Stomach (tissue), 19 donors: ENCODE measurements at places on chromosomes 16 and 17. TPM values are rescaled to one million over a fixed set of nuclear protein-coding genes. Genes with fewer than 3 reads are reported as not detected.

GRCh38 chr16:84550096-84550495 is 45.6 kb upstream of the MEAK7 start:
- no peak for DNase-seq

GRCh38 chr17:63185420-63185819 is 219.4 kb downstream of the TANC2 start:
- DNase-seq: no peak

GRCh38 chr17:27486741-27487140 is 30.5 kb downstream of the KSR1 start:
- DNase-seq: no peak

DNA sequence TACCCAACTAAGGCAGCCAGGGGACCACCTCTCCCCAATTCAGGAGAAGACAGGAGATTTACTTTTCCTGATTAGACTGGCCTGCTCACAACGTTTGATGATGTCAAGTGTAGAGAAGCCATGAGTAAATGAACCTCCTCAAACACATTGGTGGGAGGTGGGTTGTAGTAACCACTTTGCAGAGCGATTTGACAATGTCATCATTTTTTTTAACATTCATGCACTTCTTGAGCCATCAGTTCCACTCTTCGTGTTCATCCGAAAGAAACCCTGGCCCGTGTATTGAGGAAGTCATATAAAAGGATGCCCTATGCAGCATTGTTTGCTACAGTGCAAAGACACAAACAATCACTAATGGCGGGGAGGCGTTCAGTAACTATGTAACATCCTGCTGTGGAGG is 5.5 kb upstream of the KRT19 start:
- no peak for DNase-seq

- DNase-seq: peak; percentile 88
Observed at GRCh38 chr17:77319211-77320043, 178.7 kb downstream of the SEC14L1 start.

DNA sequence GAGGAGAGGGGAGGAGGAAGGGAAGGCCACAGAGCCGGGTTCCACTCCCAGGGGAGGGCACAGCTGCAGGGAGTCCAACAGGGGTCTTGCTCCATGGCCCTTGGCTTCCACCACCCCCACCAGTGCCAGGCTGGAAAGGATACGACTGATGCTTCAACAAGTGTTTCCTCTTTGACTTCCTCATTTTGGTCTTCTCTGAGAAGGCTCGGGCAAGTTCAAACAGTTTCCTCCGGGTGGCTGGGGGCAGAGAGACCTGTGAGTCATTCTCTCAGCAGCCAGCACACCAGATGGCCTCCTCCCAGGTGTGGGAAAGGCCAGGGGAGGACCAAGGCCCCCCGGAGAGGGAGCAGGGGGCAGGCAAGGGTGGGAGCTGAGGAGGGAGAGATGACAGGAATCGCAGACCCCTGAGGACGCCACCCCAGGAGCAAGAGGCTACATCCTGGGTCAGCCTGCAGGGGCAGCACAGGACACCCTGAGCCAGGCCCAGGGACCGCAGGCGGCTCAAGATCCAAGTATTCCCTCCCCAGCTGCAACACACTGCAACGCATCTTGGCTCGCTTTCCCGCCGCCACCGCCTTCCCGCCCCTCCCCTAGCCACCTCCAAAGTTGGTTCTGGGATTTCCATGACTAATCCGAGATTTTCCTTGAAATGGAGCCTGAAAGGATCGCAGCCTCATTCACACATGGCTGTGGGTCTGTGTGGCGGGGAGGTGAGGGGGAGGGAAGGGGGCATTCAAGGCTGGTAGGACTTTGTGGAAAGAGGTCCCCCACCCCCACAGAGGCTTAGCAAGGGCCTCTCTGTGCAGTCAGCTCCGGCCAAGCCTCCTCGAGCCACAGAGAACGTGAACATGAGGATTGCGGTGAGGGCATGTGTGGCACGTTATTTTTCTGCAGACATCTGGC is 18.4 kb upstream of the MRPS23 start:
- peak; percentile 43 for DNase-seq

- no peak for DNase-seq
Observed at GRCh38 chr16:86522634-86523033, 12.3 kb downstream of the FOXF1 start.

DNA sequence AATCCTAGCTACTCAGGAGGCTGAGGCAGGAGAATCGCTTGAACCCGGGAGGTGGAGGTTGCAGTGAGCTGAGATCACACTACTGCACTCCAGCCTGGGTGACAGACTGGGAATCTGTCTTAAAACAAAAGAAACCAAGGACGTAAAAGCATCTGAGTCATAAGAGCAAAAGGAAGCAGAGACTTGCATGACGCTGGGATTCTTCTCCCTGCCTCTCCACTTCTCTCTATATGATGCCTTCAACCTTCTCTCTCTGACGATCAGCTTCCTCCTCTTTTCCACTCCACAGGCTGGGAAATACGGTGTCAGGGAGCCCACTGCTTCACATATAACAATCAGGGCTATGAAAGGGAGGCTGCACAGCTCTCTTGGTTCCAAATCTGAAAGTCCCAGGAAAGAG is 43.2 kb upstream of the CCL1 start:
- no peak for DNase-seq

DNA sequence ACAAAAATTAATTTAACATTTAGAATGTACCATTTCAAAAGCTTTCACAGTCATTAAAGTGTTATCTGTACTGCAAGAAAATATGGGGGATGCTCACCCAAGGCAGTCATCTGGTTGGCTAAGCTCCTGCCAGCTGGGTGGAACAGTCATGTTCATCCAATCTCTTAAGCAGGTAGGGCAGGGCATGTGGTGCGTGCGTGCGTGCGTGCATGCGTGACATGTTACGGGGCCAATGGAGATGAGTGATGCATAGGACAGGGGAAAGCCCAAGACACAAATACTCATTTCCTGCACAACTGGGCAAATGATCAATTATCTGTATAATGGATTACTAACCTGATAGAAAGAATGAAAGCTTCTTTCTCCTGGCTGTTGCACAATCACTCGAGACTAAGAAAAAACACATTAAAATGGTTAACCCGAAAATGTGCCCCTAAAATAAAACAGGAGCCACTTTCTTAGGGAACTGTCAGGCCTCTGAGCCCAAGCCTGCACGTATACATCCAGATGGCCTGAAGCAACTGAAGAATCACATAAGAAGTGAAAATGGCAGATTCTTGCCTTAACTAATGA is 104.4 kb downstream of the MYO1D start:
- no peak for DNase-seq

- no peak for DNase-seq
Observed at GRCh38 chr17:17565471-17566339, 25.8 kb downstream of the PEMT start.

GRCh38 chr17:69560987-69561441 is 146.5 kb downstream of the MAP2K6 start:
- DNase-seq: no peak

GRCh38 chr16:25040543-25040942 is 25.4 kb upstream of the ARHGAP17 start:
- no peak for DNase-seq

DNA sequence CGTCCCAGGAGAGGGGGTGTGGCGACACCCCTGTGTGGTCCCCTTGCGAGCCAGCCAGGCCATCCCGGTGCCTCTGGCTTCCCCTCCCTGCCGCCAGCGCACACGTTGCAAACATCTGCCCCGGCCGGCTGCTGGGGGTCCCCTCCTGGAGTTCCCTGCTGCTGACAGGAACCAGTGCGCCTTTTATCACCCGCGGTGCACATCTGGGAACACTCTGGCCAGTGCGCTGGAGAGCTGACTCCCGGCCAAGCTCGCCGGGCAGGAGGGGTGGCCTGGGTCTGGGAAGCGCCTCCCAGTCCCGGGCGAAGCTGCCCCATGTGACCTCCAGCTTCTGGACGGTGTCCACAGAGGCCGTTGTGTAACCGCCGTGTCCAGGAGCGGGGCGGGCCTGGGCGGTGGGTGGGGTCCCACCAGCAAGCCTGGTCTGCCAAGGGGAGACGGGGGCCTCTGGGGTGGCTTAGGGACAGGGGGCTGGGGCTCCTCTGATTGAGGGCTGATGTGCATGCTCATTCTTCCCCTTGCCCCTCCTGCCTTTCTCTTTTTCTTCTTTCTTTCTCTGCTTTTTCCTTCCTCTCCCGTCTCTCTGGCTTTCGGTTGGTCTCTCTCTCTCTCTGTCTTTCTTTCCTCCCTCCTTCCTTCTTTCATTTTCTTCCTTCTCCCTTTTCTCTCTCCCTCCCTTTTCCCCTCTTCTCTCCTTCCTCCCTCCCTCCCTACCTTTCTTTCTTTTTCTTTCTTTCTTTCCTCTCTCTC is 25.2 kb upstream of the CIBAR2 start:
- peak; percentile 93 for DNase-seq

GRCh38 chr17:63610854-63611253 is 10.2 kb downstream of the TACO1 start:
- no peak for DNase-seq

- peak; percentile 82 for DNase-seq
Observed at GRCh38 chr16:17312094-17312710, 158.6 kb downstream of the XYLT1 start.

- no peak for DNase-seq
Observed at GRCh38 chr17:81440051-81440471, 44.8 kb downstream of the BAHCC1 start.

DNA sequence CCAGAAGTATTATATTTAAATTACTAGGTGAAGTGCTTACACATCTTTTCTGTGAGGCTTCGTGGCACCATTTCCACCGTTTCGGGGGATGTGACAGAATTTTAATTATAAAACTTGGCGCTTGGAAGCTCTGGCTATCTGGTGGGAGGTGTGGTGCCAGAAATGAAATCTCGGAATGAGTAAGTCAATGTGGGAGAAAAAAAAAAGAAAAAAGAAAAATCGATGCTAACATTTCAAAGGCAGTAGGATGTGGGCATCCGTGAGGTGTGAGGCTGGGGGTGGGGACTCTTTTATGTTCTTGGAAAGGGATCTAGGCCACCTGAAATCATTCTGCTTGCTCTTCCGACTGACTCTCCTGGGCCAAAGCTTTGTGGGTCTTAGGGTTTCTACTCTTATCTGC is 21.9 kb downstream of the CPPED1 start:
- no peak for DNase-seq

- DNase-seq: no peak
Observed at GRCh38 chr17:15233971-15234370, 31.2 kb downstream of the PMP22 start.

GRCh38 chr17:12961655-12962054 is 56.2 kb downstream of the ELAC2 start:
- DNase-seq: no peak

- DNase-seq: no peak
Observed at GRCh38 chr16:79107301-79107700, 493.2 kb downstream of the MAF start.

- DNase-seq: no peak
Observed at GRCh38 chr16:79449900-79450299, 150.6 kb downstream of the MAF start.

DNA sequence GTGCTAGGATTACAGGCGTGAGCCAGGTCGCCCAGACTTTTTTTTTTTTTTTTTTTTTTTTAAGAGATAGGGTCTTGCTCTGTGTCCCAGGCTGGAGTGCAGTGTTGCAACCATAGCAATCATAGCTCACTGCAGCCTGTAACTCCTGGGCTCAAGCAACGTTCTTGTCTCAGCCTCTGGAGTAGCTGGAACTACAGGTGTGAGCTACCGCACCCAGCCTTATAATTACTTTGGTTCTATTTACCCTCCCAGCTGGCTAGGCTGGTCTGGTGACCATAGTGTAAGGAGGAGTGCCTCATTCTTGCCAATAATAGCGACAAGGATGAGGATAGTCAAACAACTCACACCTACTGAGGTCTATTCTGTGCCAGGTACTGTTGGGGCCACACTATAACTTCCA is 39.6 kb upstream of the USP7 start:
- DNase-seq: peak; percentile 86

GRCh38 chr16:20844588-20844987 is 38.3 kb downstream of the REXO5 start:
- no peak for DNase-seq

DNA sequence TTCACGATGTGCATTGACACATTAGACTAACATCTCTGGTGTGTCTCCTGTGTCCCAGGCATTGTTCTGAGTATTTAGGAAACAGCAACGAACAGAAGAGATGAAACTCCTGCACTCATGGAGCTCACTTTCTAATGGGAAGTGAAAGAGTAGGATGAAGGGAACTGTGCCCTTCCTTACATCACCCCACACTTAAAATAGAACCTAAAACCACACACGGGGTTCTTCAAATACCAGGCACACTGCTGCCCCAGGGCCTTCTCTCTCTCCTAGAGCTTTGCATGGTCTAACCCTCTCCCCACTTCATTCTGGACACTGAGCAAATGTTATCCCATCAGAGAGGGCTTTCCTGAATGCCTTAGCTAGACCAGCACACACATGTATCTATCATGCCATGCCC is 33.7 kb downstream of the TRIM25 start:
- DNase-seq: no peak

Gene TNFRSF17
- 2.0 TPM for polyA plus RNA-seq

Gene CD300A
- polyA plus RNA-seq: 2.7 TPM

Gene CCT6B
- 0.56 TPM for polyA plus RNA-seq

Gene ZNF213
- 6.7 TPM for polyA plus RNA-seq

Gene ITGB4
- polyA plus RNA-seq: 66.1 TPM

Gene FZD2
- polyA plus RNA-seq: 0.75 TPM

Gene ITGAL
- 4.3 TPM for polyA plus RNA-seq

Gene WSB1
- 34.1 TPM for polyA plus RNA-seq

Gene SLC5A10
- polyA plus RNA-seq: 0.46 TPM

Gene FOXF1
- 17.7 TPM for polyA plus RNA-seq

Gene RAMP2
- 20.0 TPM for polyA plus RNA-seq

Gene PGAP3
- polyA plus RNA-seq: 21.5 TPM

Gene HOXB5
- 2.7 TPM for polyA plus RNA-seq

Gene DPEP1
- polyA plus RNA-seq: 0.62 TPM
